Lower leg skin (tissue), 4 donors: ENCODE measurements at places on chromosomes 2 and 18. TPM values are rescaled to one million over a fixed set of nuclear protein-coding genes. Genes with fewer than 3 reads are reported as not detected.

Gene LAMA3
- total RNA-seq, result 456 TPM

Gene EPAS1
- 249 TPM for total RNA-seq

Gene SIX2
- total RNA-seq, result 0.58 TPM

Gene RRM2
- total RNA-seq, result 9.5 TPM

Gene BIN1
- total RNA-seq, result 10.6 TPM

Gene AQP12B
- total RNA-seq, result not detected

Gene RFTN2
- 1.5 TPM for total RNA-seq
